Psoas muscle (tissue), 8 donors: ENCODE measurements at places on chromosomes 11 and 22.

DNA sequence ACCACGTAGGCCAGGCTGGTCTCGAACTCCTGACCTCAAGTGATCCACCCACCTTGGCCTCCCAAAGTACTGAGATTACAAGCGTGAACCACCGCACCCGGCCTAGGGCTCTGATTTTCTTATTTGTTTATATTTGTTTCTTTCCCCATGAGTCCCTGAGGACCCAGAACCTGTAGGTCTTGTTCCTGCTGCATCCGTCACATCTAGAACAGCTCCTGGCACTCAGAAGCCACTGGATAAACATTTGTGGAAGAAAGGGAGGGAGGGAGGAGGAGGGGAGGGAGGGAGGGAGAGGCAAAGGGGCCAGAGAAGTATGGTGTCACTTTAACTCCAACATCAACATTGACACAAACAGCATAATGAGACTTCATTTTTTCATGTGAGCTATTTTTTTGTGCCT is 67.7 kb downstream of the CELSR1 start:
- DNase-seq: no peak

- no peak for DNase-seq
These were observed 39.7 kb upstream of the DRD2 start for GRCh38 chr11:113514856-113515255.

GRCh38 chr11:120180551-120181232 is 30.1 kb upstream of the OAF start:
- peak; percentile 39 for DNase-seq

- DNase-seq: no peak
These were observed 152.1 kb downstream of the FAT3 start for GRCh38 chr11:92376680-92377079.

DNA sequence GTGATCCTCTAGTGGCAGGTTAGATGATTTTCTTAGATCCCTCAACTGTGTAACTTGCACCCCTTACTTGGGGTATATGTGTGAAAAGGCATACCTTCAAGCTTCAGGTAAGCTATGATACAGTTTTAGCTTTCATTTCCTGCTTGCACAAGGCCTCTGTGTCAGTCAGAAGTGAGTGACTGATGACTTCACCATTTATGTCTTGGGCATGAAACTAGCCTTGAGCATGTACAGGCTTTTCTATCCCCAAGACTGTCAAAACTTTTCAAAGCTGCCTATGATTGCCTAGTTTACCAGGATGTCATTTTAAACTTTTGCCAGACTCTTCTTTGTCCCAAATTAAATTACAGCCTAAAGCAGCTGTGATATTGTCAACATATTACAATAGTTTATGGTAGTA is 286.1 kb upstream of the CNTN5 start:
- no peak for DNase-seq

DNA sequence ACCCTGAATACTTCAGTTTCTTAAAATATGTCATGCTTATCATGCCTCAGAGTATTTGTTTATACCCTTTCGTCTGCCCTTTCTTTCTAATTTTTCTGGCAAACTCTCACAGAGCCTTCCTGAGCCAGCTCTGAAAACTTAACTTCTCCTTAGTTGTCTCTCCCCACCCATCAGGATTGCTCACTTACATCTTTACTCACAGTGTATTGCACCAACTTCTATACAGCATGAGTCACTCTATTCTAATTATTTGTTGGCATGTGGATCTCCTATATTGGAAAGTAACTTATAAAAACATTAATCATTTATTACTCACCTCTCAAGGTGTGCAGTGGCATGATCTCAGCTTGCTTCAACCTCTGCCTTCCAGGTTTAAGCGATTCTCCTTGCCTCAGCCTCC is 114.9 kb downstream of the FANCF start:
- DNase-seq: no peak

DNA sequence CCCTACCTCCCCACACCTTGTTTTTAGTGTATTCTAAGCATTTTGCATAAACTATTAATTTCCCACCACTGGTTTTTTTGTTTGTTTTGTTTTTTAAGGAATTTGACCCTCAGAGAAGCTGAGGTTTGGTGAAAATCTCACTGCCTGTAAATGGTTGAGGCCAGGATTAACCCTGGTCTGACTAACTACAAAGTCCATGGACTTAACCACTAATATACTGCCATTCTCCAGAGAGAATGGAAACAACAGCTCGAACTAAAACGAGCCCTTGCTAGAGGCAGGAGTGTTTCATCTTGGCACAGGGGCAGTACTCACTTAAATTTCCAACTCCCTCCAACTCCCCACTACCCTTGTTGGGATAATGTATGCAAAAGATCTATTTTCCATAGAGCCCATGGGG is 3.0 kb downstream of the CTNND1 start:
- no peak for DNase-seq

DNA sequence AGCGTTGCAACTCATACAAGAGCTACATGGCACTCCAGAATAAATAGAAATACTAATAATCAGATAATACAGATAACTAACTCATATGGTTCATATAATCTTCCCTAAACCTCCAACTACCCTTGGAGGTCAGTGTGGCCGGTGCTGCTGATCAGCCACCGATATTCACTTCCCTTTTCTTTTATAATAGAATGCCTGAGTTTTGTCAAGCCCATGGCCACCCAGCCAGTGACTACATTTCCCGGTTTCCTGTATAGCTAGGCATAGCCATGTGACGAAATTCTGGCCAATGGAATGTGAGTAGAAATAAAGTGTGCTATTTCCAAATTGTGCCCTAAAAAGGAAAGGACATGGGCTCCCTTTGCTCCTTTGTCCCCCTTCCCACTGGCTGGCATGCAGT is 5.9 kb upstream of the CAT start:
- no peak for DNase-seq

GRCh38 chr11:31800398-31801265 is 10.5 kb downstream of the PAX6 start:
- no peak for DNase-seq

- DNase-seq: no peak
These were observed 46.6 kb upstream of the LIN7C start for GRCh38 chr11:27553186-27553585.

DNA sequence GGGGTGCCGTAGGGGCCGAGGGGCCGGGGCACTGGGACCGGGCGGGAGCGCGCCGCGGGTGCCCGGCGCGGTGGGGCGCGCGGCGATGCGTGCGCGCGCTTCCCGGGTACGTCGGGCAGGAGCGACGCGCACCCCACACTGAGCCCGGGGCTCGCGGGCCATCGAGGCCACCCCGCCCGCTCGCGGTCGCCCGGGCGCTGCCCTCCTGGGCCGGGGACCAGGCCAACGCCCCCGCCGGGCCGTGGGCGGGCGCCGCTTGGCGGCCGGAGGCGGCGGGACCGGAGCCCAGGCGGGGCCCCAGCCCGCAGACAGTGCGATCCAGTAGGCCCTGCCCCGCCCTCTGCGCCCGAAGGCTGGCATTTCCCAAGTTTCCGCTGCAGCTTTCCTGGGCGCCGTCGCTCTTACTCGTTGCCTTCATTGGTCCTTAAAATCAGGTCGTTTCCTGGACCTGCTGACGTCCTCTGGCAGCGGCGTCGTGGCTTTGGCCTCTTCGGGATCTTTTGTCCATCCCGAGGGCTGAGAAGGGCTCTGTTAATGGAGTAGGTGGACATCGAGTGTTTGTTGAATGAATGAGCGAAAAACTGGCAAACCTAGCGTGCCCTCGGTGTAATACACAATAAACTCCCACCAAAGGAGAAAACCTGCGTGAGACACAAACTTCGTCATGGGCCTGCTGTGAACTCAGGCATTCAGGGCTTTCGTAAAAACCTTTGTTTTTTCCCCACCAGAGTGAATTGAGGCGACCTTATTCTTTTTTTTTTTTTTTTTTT is 638 bp downstream of the PARVA start:
- peak; percentile 81 for DNase-seq

- DNase-seq: peak; percentile 58
These were observed 11.7 kb downstream of the PHRF1 start for GRCh38 chr11:587978-588380.

DNA sequence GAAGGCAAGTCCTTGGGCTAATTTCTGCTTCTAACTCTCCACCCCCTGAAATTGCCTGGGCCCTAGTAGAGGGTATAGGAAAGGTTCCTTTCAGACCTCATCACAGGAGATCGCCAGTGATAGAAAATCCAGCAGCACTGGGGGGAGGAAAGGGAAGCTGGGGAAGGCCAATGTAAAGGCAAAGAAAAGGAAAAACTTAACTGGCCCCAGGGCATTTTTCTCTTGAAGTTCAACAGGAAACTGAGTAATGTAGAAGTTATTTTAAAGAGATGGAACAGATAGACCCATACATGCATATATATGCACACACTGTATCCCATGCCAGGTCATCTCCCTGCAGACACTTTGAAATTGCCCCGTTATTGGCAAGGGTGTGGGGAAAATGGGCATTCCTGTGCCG is 134.0 kb downstream of the TRIM44 start:
- no peak for DNase-seq

DNA sequence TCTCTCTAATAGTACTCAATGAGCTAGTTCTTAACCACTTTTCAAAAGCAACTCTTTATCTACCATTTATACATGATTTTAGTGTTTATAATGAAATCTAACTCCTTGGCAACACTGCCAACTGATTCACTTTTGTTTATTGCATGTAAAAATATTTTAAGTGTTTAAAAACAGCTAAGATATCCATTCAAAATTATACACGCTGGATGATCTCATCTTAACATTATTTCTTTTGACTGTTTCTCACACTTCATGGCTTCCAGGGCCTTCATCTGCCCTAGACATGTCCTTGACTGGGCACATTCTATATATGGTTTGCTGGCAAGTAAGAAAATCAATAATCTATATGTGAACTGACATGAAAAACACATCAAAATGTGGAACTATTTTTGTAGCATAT is 414.6 kb upstream of the LUZP2 start:
- no peak for DNase-seq

DNA sequence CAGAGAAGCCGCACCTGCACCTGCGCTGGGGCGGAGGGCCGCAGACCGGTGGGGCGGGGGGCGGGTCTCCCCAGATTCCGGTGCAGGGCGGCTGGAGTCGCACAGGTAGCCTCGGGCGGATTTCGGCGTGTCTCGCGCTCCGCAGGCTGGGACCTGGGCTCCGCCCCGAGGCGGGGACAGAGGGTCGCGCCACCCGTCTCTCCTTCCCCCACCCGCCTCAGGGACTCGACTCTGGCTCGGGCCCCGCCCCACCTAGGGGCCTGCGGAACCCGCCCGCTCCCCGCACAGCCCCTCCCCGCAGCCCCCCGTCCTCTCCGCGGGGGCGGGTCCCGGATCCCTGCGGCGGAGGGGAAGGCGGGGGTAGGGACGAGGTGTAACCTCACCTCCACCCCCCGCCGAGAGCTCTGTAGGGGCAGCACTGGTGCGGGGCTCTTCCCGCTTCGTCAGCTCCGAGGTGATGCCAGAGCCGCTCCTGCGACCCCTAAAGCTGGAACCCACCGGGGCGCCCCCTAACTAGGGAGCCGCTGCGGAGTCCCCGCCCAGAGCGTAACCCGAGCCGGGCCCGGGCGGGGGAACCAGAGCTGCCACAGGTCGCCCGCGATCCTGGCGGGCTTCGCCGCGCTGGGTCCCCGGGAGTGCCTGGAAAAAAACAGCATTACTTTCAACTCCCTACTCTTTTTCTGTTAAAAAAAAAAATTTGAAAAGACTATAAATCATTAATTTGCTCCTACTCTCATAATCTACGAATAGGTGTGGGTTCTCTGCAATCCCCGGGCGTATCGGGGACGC is at the start of gene SLC29A2:
Gene SLC29A2, minus strand, starts transcription at position 134 of the 789 bp plus-strand sequence. CDS start 169 bp downstream, outside the sequence.
- DNase-seq: peak; percentile 75

GRCh38 chr22:32776802-32777201 is 24.7 kb upstream of the TIMP3 start:
- no peak for DNase-seq

DNA sequence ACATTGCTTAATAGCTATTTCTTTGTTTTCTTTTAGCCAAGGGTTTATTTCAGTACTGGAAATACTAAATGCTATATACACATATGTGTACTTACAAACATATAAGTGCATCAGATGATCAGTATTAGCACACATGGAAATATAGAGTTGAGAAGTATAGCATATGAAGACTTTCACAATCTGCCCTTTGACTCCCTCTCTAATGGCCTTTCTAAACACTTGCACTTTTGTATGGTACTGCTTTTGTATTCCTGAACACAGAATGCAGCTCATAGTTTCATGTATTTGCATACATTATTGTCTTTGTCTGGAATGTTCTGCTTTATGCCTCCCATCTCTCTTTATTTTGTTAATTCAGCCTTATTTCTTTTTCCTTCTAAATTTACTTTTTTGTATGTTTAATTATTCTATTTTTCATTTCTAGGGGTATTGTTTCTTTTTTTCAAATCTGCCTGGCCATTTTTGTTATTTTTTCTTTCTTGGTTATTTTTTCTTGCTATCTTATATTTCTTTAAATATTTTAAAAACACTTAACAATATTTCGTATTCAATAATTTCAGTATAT is 28.8 kb downstream of the ACER3 start:
- DNase-seq: no peak

- DNase-seq: no peak
These were observed 3.2 kb downstream of the C11orf54 start for GRCh38 chr11:93744669-93745004.

- DNase-seq: no peak
These were observed 9.2 kb upstream of the MICALL1 start for GRCh38 chr22:37896939-37897338.

GRCh38 chr11:35170503-35170902 is 31.5 kb downstream of the CD44 start:
- no peak for DNase-seq

DNA sequence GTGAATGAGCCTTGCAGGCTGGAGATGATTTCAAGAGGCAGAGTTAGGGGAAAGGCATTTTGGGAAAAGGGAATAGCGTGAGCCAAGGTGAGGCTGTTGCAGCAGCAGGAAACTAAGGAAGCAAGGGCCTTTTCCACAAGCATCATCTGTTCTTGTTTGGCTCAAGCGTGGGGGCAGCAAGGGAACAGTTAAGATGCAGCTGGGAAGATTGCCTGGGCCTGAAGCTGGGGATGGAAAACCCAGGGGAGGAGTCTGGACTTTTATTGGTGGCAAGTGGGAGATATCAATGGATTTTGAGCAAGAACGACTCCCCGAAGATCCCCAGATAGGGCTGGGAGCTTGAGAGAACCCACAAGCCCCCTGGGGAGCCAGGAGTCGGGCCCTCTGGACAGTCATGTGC is 27.3 kb upstream of the PICK1 start:
- no peak for DNase-seq

GRCh38 chr11:12143461-12144258 is 33.3 kb downstream of the MICAL2 start:
- no peak for DNase-seq

- DNase-seq: no peak
These were observed 30.8 kb downstream of the MYH9 start for GRCh38 chr22:36356708-36357624.

DNA sequence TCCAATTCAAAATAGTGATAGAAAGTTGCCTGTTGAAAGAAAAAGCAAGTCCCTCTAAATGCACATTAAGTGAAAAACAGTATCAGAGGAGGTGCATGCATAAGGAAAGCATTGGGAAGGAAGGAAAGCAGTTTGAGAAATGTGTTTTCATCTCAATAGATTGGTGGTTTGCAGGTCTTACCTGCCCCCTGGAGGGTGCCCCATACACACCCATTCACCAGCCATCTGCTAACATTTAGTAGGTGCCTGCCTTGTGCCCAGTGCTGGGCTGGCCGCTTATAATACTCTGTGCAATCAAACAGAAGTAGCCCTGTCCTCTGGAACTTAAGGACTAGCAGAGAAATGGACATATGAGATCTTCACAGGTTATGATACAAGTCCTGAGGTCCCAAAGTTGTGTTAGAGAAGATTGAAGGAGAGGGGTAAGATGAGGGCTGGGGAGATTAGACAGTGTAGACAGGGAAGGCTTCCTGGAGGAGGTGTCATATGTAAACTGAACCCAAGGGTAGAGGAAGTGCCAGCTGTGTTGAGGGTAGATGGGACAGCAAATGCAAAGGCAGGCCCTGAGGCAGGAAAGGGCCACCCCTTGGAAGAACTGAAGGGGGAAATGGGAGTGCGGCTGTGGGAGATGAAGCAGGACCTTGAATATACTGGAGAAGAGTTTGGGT is 184.2 kb downstream of the MN1 start:
- DNase-seq: no peak
